MM.1S (cell line): ENCODE measurements at places on chromosomes 5 and 9.

DNA sequence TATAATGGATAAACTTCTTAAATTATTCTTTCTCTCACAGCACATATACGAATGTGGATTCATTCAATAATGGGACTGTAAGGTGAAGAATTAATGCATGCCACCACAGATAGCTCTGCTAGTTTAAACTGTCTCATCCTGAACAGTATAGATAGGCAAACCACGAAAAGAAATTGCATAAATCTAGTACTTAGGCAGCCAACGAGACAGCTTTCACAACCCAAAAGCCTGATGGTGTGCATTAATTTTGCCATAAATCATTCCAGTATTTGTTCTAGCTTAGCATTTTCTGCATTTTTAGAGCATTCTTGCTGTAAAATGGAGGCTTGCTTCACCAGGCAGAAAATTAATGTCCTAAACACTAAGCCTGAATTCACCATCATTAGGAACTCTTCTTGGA lies 834.2 kb upstream of the DMAC1 start:
- H3K36me3 ChIP-seq: no peaks in the 10 kb centered on the region
- no peak overlapping the region for H3K27ac ChIP-seq
- DNase-seq: no peak
- H3K4me3 ChIP-seq: no peak overlapping the region
- H3K4me1 ChIP-seq: no peaks in the 10 kb centered on the region

DNA sequence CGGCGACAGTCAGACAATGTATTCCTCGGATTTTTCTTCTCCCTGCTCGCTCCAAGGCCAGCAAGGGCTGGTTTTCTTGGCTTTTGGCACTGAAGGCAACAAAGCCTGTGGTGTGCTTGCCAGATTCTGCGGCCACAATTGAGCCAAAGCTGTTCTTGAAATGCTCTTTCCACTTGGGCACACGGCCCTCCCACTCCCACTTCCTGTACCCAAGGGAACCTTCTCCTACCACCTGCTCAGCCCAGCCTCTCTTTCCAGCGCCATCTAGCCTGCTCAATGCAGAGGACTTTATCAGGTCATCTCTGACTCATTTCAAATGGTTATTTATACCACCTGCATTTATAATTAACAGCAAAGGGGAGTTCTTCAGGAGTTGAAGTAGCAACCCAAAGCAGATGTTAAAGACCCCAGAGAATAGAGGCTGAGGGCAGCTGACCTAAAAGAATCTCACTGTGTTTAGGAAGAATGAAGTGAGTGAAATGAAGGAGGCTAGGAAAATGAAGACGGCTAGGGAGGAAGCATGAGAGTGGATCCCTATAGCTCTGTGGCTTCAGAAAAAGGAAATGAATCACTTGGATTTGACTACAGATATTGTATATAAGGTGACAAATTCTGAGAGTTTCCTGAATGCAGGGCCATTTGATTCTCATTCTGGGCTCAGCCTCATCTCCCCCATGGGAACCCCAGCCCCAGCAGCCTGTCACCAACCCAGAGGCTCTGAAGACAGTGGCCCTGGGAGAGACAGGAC lies 439.0 kb downstream of the ENC1 start:
- DNase-seq: no peak
- H3K27me3 ChIP-seq: no peaks in the 10 kb centered on the region
- no peak overlapping the region for H3K27ac ChIP-seq
- no peak overlapping the region for H3K4me3 ChIP-seq

DNA sequence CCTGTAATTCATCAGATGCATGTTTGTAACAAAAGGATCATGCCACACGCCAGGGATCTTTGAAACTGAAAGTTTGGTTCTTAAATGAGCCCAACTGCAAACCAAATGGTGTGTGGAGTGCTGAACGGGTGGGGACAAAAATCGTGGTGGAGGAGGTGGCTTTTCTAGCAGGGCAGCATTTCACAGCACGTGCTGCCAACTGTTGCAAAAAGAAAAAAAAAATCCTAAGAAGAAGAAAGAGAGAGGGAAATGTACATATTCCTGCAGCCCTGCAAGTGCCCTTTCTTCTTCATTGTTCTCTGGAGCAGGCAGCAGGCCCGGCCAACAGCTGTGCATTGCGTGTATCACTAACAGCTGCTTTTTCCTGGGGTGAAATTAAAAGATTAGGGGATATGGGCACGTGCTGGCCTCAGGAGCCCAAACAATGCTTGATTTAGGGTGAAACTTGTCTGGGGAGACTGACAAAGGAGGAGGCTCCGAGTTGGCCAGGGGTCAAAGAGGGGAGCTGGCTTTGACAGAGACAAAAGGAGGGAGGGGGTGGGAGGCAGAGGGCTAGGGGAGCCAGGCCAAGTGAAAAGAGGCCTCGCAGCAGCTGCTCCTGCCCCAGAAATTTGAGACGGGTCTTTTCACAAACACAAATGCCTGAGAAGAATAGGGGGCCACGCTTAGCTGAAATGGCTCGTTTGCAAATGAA lies 73.0 kb downstream of the GADD45G start:
- H3K4me1 ChIP-seq: peaks cover 7% of the 10 kb centered on the region; the same call in 1 of the 2 replicates
- no peak overlapping the region for H3K4me3 ChIP-seq
- H3K36me3 ChIP-seq: no peaks in the 10 kb centered on the region
- no peak for DNase-seq
- no peaks in the 10 kb centered on the region for H3K27me3 ChIP-seq

GRCh38 chr5:5783021-5783420 lies 360.5 kb downstream of the ICE1 start:
- no peaks in the 10 kb centered on the region for H3K36me3 ChIP-seq
- no peak for DNase-seq
- no peak overlapping the region for H3K4me3 ChIP-seq
- H3K27me3 ChIP-seq: no peaks in the 10 kb centered on the region
- H3K4me1 ChIP-seq: peaks cover 13% of the 10 kb centered on the region

DNA sequence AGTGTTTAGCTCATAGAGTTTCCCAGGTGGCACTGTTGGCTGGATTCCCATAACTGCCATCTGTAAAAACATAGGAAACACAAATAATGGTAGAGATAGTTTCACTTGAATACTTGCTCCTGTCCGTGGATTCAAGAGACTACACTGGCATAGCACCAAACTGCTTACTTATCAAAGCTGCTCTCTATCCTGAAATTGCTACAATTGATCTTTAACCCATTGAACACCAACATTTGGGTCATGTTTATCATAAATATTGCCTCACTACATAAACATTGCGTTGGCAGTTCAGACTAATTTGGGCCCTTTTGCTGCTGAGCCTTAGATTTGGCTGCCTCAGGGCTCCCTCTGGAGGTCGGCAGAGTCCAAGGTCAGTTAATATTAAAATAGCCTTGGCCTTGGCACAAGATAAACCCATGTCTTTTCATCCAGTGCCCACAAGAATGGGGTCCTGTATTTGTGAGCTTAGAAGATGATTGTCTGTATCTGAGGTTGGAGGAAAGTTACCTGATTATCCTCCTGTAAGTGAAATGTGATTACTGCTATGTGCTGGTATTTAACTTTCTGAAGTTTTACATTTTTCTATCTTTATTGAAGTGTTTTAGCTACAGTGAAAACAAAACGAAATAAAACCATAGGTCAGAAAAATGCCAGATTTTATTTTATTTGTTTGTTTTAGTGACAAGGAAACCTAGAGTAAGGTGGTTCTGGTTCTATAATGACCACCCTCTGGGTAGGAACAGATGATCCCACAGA lies 4.0 kb upstream of the RANBP3L start:
- no peak overlapping the region for H3K4me3 ChIP-seq
- no peaks in the 10 kb centered on the region for H3K27me3 ChIP-seq
- DNase-seq: peak; percentile 57

DNA sequence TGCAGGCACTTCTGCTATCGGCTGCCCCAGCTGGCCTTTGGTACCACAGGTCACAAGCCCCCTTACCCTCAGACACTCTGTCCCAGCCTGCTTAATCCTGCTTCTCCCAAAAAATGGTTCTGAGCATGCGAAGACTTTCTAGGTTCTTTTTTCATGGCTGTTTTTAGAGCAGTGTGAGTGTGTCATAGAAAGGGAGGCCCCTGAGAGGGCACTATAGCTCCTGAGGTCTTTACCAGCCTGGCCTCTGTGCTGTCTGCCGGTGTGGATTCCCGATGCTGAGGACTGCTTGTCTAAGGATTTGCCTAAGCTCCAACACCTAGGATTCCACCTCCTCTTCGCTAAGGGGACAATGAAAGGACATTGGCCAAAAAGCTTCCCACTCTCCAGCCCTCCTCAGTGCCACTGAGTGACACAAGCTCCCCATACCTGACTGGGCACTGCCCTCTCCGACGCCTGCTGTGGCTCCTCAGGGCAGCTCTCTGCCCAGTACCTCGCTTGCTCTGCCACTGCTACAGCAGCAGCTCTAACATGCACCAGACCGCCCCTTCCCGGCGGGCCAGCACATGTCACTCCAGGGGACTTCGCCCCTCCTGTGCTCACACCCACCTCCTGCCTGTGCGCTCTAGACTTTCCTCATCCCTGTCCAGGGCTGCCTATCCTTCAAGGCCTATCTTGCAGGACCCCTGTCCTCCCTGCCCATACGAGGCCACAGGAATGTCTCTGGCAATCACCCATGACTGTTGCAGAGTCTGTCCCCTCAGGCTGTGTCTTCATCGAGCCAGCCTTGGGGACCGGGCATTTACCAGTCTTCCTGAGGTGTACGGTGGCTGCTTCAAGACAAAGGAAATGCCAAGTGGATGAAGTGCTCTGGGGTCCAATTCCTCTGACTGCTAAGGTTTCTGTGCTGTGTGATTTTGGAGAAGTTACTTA lies 21.0 kb downstream of the MACROH2A1 start:
- no peak for DNase-seq
- H3K27ac ChIP-seq: no peak overlapping the region
- no peak overlapping the region for H3K4me3 ChIP-seq
- H3K4me1 ChIP-seq: no peaks in the 10 kb centered on the region
- no peaks in the 10 kb centered on the region for H3K27me3 ChIP-seq

GRCh38 chr9:91056917-91057316 lies 255.3 kb downstream of the SYK start:
- H3K27ac ChIP-seq: no peak overlapping the region
- DNase-seq: no peak
- peaks cover 13% of the 10 kb centered on the region; the same call in 1 of the 2 replicates for H3K4me1 ChIP-seq
- no peaks in the 10 kb centered on the region for H3K27me3 ChIP-seq
- H3K36me3 ChIP-seq: no peaks in the 10 kb centered on the region

DNA sequence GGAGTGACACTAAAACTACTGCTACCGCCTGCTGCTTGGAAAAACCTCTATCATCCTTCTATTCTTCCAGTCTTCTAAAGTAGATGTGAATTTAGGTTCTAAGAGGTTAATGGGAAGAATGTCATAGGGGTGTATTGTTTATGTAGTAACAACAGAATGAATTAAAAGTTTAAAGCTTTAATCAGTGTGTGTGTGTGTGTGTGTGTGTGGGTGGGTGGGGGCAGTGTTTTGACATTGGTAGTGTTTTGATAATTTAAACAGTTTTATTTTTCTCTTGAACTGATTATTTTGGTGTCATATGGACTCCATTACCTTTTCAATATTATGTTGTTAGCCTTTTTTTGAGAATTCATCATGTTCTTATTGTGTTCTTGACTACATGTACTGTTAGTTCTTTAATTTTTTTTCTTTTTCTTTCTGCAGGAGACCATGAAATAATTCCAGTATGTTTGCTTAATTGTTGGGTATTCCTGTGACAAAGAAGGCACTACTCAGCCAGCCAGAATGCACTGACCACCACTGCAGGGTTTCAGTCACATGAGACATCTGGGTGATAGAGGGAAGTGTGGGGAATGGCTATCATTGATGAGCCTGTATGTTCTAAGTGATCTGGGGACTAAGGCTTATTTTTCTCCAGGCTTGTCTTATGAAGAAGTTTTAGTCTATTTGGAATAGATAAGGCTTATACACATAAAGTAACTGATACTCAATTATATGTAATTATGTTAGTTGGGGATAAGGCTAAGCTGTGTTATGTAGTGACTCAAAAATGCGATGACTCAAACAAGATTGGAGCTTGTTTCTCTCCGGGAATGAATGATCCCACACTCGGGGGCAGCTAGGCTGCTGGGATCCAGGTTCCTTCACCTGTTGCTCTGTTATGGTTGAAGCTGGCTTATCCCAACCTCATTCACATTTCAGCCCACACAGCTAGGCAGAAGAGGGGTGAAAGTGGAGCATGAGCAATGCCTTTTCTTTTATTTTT lies 50.2 kb upstream of the ACTBL2 start:
- no peaks in the 10 kb centered on the region for H3K27me3 ChIP-seq
- DNase-seq: no peak
- H3K4me3 ChIP-seq: no peak overlapping the region

GRCh38 chr9:116592970-116593369 lies 94.1 kb upstream of the TRIM32 start:
- H3K4me3 ChIP-seq: no peak overlapping the region
- DNase-seq: no peak
- no peak overlapping the region for H3K27ac ChIP-seq
- no peaks in the 10 kb centered on the region for H3K4me1 ChIP-seq
- H3K36me3 ChIP-seq: no peaks in the 10 kb centered on the region

DNA sequence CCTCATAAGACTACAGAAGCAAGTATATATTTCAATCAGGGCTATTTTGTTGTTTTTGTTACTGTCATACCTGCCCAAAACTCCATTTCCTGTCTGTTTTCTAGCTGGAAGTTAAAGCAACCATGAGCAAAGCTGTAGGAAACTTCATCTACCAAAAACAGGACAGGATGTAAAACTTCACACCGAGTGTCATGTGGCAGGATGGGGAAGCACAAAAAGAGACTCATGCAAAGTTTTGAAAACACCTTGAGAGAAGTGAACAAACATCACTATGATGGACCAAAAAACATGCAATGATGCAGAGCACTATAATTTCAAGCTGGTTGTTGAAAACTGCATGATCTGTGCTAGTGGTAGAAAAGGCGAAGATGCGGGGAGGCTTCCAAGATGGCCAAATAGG lies 6.3 kb upstream of the GZMA start:
- no peak overlapping the region for H3K4me3 ChIP-seq
- H3K36me3 ChIP-seq: no peaks in the 10 kb centered on the region
- no peak for DNase-seq
- H3K27ac ChIP-seq: no peak overlapping the region

GRCh38 chr5:139246394-139246793 lies 47.1 kb upstream of the MATR3 start:
- DNase-seq: no peak
- H3K4me1 ChIP-seq: no peaks in the 10 kb centered on the region
- H3K36me3 ChIP-seq: no peaks in the 10 kb centered on the region
- H3K27me3 ChIP-seq: no peaks in the 10 kb centered on the region

- 0 out of 2 replicates have a peak, but pooled peaks cover 9% of the 10 kb centered on the region for H3K4me1 ChIP-seq
- DNase-seq: peak; percentile 51
- H3K36me3 ChIP-seq: no peaks in the 10 kb centered on the region
- H3K27me3 ChIP-seq: peaks cover 8% of the 10 kb centered on the region
Observed at GRCh38 chr9:9998491-9999287, 614.1 kb downstream of the PTPRD start.
